T-helper 1 cell (primary cell): ENCODE measurements at places on chromosomes 16 and 17.

- DNase-seq = peak; percentile 50
Observed at GRCh38 chr17:39926588-39927100, 757 bp downstream of the ORMDL3 start.

DNA sequence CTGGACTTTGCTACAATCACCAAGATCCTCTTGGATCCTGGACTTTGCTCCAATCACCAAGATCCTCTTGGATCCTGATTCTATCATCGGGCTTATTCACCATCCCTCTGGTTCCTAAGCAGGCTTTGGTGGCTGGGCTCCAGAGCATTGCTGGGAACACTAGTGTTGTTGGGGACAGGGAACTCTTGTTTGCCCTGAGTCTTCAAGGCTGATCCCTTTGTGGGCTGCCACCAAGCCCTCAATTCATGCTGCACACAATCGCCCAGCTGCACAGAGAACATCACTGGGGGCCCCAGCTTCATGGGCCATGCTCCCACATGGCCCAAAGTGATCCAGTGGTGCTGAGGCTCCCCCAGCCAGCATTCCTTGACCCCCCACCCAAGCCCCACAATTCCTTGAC lies 88.3 kb downstream of the TMEM132E start:
- no peak for DNase-seq

DNA sequence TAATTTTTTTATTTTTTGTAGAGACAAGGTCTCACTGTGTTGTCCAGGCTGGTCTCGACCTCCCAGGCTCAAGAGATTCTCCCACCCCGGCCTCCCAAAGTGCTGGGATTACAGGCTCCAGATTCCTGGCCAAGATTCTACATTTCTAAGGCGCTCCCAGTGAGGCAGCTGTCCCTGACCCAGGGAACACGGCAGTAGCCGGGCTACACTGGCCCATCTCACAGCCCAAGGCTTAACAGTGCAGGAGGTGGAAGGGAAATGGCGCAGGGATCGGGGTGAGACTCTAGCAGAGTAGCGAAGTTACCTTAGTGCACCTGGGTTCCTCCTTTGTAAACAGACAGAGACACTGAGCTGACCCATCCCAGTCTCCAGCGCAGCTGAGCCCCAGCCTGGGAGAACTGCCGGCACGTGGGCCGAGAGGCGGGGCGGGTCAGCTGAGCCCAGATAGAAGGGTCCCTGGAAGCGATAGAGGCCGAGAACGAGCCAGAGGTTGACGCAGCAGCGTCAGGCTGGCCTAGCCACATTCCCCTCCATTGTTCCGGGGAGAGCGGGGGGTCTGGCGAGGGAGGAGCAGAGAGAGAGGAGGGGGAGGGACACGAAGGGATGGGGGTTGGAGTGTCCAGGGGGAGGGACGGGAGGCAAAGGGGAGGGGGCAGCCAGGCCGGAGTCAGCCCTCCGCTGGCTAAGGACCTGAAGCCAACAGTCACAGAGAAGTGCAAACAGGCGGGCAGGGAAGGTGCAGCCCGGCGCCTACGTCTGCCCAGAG lies 2.5 kb downstream of the CARHSP1 start:
- no peak for DNase-seq

DNA sequence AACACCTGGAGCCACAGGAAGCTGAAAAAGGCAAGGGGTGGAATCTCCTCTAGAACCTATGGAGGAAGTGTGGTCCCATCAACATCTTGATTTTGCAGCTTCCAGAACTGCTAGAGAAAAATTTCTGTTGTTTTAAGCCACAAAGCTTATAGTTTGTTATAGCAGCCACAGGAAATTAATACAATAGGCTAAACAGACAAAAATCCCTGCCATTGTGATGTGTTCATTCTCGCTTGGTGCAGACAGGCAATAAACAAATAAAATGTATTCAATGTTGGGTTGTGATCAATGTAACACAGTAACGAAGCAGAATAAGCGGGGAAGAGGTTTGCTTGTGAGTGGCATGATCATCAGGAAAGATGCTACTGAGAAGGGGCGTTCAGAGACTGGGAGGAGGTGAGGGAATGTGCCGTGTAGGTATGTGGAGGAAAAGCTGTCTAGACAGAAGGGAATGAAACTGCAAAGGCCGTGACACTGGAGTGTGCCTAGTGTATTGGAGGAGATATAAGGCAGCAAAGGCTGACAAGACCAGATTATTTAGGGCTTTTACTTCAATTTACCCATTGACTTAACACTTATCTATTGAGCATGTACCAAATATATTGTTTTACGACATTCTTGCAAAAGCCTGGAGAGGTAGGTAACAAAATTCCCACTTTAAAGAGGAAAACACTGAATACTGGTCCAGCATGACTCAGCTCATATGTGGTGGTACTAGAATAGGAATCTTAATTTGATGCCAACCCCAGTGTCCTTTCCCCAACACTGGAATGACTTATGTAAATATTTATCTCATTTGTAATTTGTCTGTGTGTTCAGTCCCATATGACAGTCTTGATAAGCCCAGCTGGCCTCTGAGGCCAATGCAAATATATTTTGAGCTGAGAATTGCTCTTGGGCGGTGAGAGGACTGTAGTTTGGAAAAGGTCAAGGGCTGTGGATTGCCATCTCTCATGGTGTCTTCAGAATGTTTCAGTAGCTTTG lies 375.9 kb downstream of the CDH13 start:
- DNase-seq = no peak

DNA sequence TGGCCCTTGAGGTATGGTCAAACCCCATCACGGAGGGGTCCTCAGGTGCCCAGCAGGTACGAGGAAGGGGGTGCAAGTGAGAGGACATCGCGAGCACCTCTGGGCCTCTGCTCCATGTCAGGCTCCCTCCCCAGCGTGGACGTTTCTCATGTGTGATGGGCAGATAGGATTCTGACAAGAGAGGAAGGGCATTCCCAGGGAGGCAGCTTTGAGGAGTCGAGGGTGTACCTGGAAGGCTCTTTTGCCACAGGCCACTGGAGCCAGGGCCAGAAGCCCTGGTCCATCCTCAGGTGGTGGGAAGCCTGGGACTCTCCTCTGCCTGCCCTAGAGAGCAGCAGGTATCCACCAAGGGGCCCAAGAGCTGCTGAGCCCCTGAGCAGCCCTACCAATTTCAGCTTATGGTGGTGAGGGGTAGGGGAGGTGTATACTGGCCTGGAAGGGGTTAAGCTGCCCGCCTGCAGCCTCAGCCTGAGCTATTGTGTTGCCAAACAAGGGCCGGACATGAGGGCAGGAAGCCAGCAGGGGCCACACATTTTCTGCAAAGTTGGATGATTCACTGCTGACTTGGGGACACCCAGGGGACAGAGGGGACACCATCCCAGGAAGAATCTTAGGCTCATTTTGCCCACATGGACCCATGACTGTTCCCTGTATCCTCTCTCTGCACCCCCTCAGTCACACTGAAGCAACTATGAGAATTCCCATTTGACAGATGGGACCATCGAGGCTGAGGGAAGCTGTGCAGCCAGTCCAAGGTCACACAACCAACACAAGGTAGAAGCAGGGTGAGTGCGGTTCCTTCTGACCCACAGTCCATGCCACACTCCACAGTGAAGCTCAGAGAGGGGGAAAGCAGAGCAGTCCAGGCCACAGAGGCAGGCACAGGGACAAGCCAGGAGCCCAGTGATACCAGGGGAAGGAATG lies 1.7 kb downstream of the CDH5 start:
- DNase-seq = no peak

- DNase-seq = no peak
Observed at GRCh38 chr16:81524382-81524781, 79.8 kb downstream of the CMIP start.

GRCh38 chr16:27463741-27464591 lies 62.0 kb downstream of the IL21R start:
- DNase-seq = peak; percentile 27

GRCh38 chr16:83929811-83930555 lies 23.1 kb upstream of the OSGIN1 start:
- no peak for DNase-seq

DNA sequence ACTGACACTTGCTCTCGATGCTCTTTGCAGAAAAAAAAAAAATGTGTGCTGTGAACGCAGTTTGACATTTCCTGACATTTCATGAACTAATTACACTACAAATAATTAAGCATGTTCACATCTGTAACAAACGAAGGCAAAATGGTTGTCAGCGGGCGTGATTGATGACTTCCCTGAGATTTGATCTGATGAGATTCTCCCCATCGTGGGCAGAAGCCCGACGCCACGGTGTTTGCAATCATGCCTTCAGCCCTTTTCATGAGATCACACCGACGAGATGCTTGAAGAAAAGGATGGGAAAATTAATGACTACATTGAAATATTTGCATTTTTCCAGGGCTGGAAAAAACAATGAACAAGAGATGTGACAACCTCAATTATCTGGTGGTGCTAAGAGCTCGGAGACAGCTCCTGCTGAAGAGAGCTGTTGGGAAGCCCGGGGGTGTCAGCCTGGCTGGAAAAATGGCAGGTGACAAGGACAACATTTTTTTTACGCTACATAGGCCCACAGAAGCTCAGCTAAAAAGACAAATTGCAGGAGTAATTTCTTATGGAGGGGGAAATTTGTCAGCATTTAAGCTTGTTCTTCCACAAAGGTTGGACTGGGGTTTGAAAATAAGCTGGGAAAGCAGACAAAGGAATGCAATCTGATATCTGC lies 259.4 kb upstream of the IRX3 start:
- no peak for DNase-seq

- DNase-seq = no peak
Observed at GRCh38 chr17:70621566-70621965, 452.2 kb downstream of the KCNJ2 start.

GRCh38 chr17:66549731-66550207 lies 247.4 kb downstream of the PRKCA start:
- DNase-seq = no peak

DNA sequence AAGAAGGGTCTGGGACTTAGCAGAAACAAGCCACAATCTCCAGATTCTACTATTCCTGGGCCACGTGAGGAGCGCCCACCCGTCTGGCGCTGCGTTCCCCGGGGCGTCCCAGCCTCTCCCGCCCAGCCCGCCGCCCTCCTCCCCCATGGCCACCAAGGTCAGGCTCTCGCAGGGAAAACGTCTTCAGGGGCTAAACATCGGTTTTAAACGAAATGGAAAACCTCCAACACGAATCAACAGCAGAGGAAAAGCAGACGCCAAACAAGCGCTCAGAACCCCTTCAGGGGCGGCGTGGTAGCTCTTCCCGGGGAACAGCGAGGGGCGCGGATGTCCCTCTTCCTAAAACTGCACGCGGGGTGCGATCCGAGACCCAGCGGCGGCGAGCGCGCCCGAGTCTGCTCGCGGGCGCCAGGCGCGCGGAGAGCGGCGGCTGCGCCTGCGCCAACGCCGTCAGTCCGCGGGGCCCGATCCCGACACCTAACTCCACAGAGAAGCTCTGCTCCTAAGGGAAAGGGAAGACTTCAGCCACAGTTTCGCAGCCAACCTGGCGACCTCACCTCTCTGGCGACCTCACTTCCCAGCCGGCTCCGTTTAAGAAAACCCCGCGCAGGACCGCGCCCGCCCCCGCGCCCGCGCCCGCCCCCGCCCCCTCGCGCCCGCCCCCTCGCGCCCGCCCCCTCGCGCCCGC lies 505 bp upstream of the COG1 start:
- no peak for DNase-seq

DNA sequence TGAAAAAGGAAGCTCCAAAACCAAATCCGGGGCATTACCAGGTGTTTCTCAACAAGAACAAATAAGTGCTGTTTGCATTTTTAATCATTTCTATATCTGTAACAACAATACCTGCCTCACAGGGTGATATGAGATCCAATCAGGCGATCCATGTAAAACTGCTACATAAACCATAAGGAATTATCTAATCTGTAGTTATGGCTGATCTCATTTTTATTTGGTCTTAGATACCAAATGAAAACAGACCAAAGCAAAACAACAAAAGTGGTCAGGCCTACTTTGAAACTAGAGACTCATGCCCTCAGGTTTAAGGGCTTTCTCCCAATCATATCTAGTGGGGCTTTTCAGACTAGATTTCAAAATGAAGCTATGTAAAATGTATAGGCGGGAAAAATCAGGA lies 28.3 kb downstream of the XPO6 start:
- DNase-seq = no peak

DNA sequence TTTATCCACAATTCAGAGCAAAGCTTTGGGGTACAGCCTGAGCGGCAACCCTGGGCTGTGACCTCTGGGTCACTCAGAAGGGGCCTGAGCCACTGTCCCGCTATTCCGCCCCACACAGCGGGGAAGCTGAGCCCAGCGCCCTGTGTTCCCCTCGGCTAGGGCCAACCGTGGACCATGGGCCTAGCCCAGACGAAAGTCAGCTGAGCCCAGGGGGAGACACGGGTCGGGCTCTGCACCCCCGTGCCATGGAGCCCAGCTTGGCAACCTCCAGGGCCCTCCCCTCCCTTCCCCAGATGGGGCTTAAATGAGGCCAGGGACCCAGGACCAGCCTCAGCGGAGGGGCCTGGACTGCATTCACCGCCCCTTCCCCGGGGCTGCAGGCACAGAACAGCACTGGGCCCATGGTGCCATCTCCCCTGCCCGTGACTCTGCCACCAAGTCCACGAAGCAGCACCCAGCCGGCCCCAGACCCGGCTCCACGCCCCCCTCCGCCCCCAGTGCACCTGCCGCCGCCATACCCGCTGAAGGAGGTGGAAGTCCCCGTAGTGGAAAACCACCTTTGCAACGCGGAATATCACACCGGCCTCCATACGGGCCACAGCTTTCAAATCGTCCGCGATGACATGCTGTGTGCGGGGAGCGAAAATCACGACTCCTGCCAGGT lies 1.8 kb downstream of the TPSD1 start:
- DNase-seq = no peak

GRCh38 chr16:11009027-11009755 lies 64.8 kb downstream of the CLEC16A start:
- no peak for DNase-seq

DNA sequence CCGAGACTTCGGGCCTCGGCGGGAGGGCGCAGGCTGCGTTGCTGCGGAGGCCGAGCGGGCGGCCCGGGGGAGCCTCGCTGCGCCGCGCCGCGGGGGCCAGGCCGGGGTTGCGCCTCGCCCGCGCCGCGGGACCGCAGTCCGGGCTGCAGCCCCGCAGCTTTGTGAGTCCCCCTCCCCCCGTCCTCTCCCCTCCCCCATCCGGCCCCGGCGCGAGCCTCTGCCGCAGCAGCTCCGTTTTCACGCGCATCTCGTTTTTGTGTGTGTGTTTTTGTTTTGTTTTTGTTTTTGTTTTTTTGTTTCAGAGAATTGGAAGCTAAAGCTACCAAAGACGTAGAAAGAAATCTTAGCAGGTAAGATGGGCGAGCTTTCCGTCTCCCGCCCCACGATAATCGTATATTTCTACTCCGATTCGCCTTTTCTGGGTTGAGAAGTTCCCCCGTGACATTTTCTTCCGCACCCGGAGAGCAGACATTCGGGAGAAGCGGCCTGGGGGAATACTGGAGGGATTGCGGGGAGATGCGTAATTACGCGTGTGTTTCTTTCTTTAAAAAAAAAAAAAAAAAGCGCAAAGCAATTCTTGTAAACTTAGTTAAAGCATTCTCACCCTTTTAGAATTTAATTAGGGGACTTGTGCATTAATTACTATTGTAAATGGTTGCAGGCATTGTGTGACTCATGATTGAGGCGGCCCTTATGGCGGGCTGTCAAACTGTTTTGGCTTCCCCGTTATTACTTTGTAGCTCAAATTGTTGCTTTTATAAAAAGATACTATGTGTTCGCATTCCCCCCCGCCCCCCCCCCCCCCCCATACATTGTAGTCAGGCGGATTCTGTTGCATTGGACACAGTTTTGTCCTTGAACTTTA lies 732 bp downstream of the TNRC6A start:
- peak; percentile 20 for DNase-seq
